ENCODE measurements at places on chromosomes 2 and 18.

DNA sequence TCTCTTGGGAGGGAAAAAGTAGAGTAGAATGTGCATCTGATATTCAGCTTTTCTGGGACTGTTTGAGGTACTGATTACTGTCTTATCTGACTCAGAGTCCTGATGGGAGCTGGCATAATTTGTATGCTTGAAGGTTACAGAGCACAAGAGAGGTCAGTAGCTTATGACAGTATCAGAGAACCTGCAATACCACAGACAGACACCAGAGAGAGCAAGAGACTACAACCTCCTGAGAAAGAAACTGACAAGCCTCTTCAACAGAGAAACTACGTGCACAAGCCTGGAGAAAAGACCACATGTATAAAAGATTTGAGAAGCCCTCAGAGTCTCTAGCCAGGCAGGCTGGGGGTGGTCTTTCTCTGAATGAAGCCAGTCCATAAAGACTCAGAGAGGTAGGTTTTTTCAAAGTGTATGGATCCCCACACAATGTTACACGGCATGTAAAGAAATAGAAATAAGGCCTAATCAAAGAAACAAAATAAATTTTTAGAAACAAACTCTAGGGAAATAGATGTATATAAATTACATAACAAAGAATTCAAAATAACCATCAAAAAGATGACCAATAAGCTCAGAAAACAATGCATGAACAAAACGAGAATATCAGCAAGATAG is 568.3 kb downstream of the LRRTM4 start:
- peak; percentile 62 for DNase-seq

DNA sequence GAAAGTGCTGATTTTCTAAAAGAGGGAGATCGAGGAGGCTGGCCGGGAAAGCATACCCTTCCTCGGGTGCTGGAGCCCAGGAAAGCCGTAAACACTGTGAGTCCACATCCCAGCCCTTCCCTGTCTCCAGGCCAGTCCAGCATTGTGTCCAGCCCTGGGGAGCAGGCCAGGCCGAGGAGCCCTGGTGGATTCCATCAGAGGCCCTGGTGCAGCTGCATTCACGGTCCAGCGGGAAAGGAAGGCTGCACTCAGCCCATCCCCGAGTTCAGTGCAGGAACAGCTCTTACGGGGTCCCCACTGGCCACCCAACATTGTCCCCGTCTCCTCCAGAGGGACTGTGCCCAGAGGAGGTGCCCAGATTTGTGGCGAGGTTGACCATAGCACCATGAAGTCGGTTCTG is 218.6 kb downstream of the KLHL29 start:
- no peak for DNase-seq

GRCh38 chr2:163551616-163552373 is 184.0 kb downstream of the FIGN start:
- DNase-seq = no peak

DNA sequence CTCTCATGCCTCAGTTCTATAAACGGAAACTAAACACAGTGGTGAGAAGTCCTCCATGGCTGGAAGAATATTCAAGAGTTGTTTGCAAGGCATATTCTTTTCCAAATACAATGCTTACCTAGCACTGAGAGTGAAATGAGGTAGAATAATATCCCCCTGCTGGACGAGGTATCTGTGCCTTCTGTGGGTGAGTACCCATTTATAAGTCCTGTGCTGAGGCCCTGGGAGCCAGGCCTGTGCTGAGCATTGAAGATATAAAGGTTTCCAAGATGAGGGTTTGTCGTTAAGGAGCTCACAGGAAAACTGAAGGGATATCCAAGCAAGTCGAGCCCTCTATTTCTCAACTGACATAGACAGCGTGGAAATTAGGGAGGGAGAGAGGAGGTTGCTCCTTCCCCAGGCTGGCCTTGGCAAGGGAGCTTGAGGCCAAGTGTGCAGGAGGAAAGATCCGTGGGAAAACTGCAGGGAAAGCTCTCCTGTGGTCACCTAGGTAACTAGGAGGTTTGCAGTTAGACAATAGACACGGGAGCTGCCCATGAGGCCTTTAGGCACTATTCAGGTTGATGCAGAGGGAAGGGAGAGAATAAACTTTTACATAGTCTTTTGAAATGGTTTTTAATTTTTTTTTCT is 17.6 kb downstream of the PTPRM start:
- no peak for DNase-seq

DNA sequence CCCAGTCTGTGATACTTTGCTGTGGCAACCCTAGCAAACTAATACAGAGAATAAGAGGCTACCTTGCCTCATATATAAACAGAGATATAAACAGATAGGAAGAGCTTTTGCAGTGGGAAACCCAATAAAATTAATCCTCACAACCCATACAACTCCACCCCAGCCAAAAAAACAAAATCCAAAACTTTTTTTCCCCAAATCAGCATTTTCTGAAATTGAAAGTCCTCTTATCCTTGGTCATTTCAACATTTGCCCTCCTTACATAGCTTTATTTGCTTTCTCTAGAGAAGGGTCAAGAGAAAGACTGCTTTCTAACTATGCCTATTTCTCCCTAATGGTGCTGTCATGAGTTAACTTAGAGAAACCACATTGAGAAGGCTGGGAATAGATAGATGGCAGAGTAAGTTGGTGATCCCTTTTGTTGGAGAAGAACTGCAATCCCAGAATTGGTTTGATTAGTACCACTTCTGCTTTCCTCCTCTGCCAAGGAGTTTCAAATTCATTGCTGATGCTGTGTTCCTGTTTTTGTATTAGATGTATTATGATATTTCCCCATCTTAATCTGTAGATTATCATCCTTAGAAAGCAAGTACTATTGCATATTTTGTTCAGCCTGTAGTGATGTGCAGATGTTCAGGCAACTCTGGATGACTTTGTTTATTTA is 76.5 kb upstream of the B3GNT2 start:
- no peak for DNase-seq

DNA sequence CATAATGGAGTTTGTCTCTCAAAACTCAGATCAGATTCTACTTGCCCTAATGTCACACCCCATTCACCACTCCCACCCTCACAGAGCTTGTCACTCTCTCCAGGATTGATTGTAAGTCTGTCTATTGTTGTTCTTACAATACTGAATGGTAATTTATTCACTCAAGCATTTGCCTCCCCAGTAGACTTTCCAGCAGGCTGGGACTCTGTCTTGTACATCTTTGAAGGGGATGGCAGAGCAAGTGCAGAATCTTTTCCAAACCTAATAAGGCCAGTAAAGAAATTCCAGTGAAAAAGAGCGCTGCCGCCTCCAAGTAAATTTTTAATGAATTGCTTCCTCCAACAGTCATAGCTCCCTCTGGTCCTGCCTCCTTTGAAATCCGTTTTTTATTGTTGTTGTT is 56.9 kb downstream of the RBM43 start:
- no peak for DNase-seq

DNA sequence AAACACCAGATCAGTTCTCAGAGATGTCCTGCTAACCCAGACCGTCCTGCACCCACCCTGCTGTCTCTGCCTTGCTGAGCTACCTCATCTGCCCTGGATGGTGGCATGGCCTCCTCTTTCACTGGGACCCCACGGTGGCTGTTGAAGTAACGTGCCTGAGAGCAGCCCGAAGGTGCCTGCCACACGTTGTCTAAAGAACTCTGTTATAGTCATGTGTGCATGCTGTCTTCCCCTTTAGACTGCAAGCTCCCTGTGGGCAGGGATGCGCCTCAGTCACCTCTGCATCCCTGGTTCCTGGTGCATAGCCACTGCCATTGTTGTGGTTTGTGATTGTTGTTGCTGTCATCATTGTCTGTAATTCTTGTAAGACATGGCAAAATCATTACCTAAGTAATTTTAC is 235.9 kb downstream of the EIPR1 start:
- DNase-seq = no peak

- no peak for DNase-seq
Measured at GRCh38 chr2:204199357-204199756, 262.8 kb downstream of the ICOS start.

DNA sequence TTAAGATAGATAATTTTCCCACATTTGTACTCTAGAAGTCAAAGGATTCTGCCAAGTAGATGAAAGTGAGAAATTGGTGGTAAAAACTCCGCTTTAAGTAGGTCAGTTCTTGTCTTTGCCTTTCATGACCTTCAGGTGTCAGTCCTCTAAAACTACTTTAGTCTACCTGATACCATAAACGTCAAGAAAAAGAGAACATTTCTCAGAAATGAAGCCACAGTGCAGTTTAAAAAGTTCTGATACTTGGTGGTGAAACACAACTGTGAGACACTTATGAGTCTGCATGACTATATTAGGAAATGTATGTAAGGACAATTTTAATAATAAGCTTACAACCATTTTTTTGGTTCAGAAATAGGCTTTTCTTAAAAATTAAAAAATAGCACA is 583.3 kb downstream of the SATB2 start:
- no peak for DNase-seq

DNA sequence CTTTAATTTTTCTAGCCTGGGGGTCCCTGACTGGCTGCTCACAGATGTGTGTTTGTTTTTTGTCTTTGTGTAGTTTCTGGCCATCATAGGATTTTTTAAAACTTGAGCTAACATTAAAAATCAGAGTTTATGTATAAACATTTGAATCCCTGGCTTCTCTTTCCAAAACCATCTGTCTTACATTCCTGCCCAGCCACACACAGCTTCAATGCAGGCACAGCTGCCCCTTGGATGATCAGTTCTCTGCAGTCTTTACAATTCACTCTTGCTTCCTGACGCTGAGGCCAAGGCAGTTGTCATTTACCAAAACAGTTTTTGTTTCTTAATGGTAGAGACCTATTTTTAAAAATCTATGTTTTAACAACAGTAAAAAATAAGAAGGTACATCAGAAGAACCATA is 169.2 kb upstream of the LRRTM1 start:
- DNase-seq = no peak

- DNase-seq = no peak
Measured at GRCh38 chr2:239229545-239230279, 171.1 kb downstream of the HDAC4 start.

GRCh38 chr2:197885126-197885525 is 80.7 kb downstream of the PLCL1 start:
- no peak for DNase-seq

DNA sequence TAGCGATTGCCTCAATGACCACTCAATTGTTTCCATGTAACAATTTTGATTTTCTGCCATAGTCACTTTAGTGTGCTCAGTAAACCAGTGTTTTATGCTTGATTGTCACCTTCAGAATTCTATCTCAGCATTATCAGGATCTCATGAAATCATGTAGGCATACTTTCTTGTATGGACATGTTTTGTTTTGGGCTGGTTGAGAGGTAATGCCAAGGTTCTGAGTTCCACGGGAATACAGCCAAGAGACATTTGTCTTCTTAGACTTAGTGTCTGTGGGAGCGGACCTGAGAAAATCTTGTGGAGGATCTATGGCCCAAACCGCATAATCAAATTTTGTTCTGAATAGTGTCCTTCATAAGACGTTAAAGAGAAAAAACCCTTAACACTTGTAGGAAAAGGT is 10.2 kb downstream of the MSTN start:
- DNase-seq = no peak

- no peak for DNase-seq
Measured at GRCh38 chr2:36455788-36456187, 100.2 kb downstream of the CRIM1 start.

DNA sequence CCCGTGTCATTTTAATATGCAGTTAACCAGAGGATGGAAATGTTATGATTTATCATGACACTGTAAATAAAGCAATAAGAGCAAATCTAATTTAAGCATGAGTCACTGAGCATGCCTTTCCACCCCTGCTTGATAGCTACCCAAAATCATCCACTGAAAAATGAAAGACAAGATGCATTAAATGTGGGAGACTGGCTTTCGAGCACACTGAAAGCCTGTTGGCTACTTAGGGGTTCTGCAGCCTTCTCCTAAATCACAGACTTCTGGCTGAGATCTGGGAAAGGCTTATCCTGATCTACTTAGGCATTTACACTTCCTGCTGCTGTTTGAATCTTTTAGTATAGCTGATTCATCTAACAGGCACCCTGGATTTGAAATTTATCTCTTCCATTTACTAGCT is 778.3 kb upstream of the CDH7 start:
- DNase-seq = no peak

- no peak for DNase-seq
Measured at GRCh38 chr2:176999301-176999700, 213.3 kb upstream of the HNRNPA3 start.

- DNase-seq = no peak
Measured at GRCh38 chr2:218406949-218407618, 7.4 kb downstream of the CTDSP1 start.

DNA sequence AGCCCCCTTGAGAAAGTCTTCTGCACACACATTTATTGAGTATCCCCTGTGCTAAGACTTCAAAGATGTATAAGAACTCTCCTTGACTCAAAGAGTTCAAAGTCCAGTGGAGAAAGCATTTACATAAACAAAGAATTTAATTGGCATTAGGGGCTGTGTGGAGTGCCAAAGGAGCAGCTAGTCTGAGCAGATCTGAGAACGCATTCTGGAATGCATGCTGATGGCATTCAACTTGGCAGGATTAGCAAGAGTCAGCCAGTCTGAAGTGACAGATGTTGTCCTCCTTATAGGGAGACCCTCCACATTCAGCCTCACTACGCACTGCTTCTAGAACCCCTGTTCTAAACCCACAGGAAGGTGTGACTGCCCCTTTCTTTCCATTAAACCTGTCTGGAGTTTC is 191.5 kb downstream of the RAD51AP2 start:
- DNase-seq = no peak

GRCh38 chr2:24085200-24085489 is 511 bp upstream of the TP53I3 start:
- DNase-seq = no peak

DNA sequence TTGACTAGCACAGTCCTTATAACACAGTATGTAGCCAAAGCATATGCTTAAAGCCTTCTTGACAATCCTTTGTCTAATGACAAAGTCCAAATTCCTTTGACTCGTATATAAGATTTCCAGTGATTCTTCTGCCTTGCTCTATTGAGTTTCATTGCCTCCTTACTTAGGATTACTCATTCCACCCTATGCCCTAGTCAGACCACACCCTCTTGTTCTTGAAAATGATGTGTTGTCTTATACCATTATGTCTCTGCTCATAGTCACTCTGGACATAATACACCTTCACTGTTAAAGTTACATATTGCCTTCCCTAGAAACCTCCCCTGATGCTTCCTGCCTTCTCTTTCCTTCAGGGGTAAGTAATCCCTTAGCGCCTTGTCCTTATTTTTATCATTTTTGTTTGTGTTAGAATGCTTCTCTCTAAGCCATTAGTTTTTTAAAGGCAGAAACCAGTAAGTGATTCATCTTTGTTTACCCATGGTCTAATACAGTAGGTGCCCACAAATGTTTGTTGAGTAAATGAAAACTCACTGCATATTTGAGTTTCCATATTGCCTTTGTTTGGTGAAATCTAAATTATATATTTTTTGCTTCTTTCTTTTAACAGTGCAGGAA is 19.3 kb downstream of the GPD2 start:
- no peak for DNase-seq

DNA sequence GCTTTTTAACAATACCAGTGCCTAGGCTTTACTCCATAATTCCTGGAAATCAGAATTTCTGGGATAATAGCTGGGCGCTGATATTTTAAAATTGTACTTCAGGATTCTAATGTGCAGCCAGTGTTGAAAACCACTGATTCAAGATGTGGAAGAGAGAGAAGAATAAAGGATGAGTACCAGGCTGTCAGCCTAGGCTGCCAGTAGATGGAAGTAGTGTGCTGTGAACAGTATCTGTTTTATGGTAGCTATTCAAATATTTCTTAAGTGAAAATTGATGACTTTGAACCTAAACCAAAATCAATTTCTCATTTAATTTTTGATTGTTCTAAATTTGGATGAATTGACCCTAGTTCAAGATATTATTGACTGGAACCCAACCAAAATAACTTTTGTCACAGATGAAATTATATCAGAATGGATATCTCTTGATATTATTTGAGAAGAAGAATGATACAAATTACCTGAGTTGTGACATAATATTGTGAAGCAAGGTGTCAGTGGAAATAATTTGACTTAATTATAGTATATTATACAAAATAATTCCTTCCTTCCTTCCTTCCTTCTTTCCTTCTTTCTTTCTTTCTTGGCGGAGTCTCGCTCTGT is 88.0 kb downstream of the COMMD1 start:
- DNase-seq = peak; percentile 20

Data from glomerular endothelial cell (primary cell).